ENCODE measurements at places on chromosomes 2 and 18. TPM values are rescaled to one million over a fixed set of nuclear protein-coding genes. Genes with fewer than 3 reads are reported as not detected.

Gene IL18RAP
- 14.2 TPM for polyA plus RNA-seq

Gene PTPRM
- 5.3 TPM for polyA plus RNA-seq

Gene ITPRIPL1
- 17.5 TPM for polyA plus RNA-seq

Gene HAAO
- not detected for polyA plus RNA-seq

Gene TUBA3E
- not detected for polyA plus RNA-seq

All from CD8-positive, alpha-beta memory T cell (primary cell).